Left hindlimb (tissue), 1 donor: ENCODE measurements at places on chromosomes 3 and 15.

- no peak for DNase-seq
Observed at GRCh38 chr15:25182736-25183445, 228.1 kb downstream of the SNRPN start.

- no peak for DNase-seq
Observed at GRCh38 chr15:82950746-82951370, 1.7 kb downstream of the HOMER2 start.

GRCh38 chr3:32147933-32148332 is 41.5 kb downstream of the GPD1L start:
- DNase-seq, result no peak

GRCh38 chr3:152860736-152861135 is 25.8 kb downstream of the P2RY1 start:
- DNase-seq, result no peak

DNA sequence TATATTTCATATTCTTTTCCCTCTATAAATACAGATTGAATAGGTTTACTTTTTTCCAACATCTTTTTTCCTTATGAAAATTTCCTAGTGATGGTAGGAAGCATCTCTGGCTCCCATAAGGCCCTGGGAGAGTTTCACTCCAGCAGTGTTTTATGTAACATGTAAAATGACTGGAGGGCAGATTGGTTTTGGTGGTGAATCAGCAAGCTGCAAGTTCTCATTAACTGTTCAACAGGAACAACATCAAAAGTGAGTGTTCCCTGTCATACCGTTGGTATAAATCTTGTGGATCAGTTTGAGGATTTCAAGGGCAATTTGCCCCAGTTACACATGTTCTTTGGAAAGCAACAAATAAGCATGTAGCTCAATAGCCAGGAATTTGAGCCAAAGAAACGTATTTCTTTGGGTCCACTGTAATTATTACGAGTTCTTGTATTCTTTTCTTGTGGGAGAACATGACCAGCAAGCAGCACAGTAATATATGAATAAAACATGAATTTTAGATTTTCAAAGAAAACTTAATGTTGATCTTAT is 345.7 kb downstream of the SV2B start:
- DNase-seq, result no peak

GRCh38 chr3:7203969-7204847 is 343.3 kb downstream of the GRM7 start:
- DNase-seq, result no peak

DNA sequence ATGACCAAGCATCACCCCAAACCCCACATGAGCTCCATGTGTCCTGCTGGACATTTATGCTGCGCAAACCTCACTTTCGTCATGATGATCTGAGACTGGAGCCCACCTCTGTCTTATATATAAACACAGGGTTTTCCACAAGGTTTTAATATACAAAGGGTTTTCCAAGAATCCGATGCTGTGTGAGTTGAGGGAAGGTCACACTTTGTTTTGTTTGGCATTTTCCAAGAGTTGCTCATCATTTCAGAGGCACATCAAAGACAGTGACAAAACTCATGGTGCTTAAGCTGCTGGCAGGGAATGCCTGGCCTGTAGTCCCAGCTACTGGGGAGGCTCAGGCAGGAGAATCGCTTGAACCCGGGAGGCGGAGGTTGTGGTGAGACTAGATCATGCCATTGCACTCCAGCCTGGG is 20.0 kb downstream of the EFCC1 start:
- no peak for DNase-seq

GRCh38 chr3:101784855-101785613 is 6.0 kb downstream of the NXPE3 start:
- no peak for DNase-seq

GRCh38 chr3:38114875-38115644 is 21.9 kb downstream of the ACAA1 start:
- DNase-seq, result peak; percentile 20

- DNase-seq, result no peak
Observed at GRCh38 chr3:84692261-84692660, 266.5 kb upstream of the CADM2 start.

DNA sequence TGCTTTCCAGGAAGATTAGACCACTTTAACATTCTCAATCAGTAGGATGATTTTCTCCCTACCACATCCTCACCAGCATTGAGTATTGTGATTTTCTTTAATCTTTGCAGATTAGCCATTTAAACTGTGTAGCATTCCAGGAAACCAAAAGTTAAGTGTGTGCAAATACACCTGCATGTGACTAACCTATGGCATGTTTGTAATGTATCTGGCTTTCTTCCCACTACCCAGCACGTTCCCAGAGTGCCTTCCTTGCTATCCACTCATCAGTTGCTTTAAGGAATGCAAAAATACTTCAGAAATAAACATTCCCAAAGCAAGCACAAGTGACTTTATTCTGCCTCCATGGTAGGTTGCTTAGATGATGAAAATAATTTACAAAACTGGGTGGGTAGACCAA is 74.2 kb downstream of the ATG7 start:
- no peak for DNase-seq

DNA sequence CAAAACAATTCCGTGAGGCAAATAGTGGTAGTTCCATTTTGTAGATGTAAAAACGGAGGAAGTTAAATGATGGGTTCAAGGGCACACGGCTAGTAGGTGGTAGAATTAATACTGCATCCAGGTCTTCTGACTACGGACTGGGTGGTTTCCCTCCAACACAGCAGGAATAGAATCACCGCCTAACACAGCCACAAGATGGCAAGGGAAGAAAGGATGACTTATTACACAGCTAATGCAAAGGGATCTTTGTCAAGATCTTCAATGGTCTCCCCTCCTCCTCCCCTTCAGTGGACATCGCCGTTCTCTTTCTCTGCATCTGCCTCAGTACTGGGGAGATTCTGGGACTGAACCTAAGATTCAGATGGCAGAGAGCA is 524 bp upstream of the TOPBP1 start:
- DNase-seq, result peak; percentile 42

- DNase-seq, result no peak
Observed at GRCh38 chr15:45147606-45148005, 17.8 kb downstream of the DUOX1 start.

GRCh38 chr15:33101036-33101435 is 93.5 kb downstream of the FMN1 start:
- DNase-seq, result no peak

GRCh38 chr3:126548556-126549466 is 9.9 kb downstream of the C3orf22 start:
- DNase-seq, result no peak

GRCh38 chr3:179608931-179609720 is 4.5 kb downstream of the NDUFB5 start:
- DNase-seq, result no peak

DNA sequence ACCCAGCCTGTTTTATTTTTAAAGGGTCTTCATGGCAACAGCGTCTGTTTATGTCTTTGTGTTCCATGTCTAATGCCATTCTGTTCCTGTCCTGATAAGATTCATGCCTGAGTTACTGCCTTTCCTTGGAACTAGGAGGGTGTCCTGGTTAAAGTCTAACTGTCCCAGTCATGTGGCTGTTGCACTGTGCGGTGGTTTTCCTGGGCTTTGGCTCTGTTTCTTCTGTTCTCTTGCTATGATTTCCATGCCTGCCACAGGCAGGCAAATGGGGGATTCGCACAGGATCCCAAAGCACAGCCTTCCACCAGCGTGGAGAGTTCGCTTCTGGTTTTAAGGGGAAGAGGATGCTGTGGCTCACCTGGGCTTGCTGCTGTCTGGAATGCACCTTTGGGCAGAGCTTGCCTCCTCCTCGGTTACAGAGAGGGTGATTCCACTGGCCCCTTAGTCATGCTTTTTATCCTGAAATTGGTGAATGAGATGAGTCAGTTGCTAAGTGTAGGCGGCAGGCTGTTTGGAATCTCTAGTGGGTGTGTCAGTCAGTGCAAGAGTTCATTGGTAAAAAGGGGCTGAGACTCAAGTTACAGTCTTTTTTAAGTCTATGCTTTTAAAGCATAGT is 86.8 kb downstream of the CCK start:
- peak; percentile 58 for DNase-seq

GRCh38 chr3:177385831-177386301 is 188.6 kb upstream of the TBL1XR1 start:
- no peak for DNase-seq

DNA sequence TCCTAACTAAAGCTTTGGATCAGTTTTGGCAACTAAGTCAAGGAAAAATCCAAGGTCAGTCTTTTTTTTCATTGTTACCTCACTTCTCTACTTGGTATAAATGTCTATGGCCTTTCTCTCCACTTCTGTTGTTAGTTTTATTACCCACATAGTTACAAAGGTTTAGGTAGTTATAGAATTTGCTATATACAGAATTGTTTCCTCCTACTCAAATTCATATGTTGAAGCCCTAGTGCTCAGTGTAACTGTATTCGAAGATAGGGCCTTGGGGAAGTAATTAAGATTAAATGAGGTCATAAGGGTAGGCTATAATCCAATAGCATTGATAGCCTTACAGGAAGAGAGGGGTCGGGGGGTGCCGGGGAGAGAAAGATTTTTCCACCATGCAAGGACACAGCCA is 19.7 kb upstream of the STIMATE start:
- no peak for DNase-seq

DNA sequence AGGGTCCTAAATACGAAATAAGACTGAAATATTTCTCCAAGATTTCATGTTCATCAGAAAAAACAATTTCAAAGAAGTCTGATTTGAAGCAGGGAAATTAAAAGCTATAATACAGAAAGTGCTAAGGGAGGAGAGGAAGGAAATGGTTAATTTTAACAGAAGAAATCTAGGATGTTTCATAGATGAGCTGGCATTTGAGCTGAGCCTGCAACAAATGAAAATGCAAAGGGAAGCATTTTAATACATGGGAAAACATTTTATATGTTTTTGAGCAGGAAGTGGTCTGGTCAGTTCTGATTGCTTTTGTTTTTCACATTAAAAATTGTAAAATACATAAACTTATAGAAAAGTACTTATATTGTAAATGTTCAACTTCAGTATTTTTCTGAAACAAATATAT is 17.2 kb upstream of the RAP2B start:
- DNase-seq, result no peak

GRCh38 chr3:102078854-102079808 is 229.8 kb downstream of the NFKBIZ start:
- no peak for DNase-seq

DNA sequence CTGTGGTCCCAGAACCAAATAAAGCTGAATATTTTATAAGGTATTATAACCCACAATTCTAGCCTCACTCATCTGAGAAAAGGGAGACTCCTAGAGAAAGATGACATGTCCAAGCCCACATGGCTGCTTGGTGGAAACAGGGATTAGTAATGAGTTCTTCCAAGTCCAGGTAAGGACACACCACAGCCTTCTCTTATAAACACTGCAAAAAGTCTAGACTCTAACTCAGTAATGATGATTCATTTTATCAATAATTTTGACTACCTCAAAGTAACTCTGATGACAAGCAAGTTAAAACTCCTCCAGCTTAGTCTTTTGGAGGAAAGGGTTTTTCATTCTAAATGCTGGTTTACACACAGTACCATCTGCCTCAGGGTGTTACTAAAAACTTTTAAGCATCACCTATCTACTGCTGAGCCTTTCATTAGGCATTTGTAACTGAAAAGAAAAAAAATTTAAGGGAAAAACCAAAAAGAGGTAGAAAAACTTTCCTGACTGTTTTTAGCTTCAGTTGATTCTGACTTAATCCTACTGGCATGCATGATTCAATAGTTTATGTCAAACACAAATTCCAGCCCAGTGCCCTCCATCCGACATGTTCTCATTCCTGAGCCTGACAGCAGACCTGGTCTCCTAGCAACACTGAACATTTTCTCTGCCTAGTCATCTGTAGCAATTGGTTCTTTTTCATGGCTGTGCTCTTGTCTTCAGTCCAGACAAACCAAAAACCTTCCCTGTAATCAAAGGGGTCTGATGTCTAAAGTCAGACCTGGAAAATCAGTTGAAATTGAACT is 43.9 kb downstream of the P3H2 start:
- DNase-seq, result peak; percentile 73

DNA sequence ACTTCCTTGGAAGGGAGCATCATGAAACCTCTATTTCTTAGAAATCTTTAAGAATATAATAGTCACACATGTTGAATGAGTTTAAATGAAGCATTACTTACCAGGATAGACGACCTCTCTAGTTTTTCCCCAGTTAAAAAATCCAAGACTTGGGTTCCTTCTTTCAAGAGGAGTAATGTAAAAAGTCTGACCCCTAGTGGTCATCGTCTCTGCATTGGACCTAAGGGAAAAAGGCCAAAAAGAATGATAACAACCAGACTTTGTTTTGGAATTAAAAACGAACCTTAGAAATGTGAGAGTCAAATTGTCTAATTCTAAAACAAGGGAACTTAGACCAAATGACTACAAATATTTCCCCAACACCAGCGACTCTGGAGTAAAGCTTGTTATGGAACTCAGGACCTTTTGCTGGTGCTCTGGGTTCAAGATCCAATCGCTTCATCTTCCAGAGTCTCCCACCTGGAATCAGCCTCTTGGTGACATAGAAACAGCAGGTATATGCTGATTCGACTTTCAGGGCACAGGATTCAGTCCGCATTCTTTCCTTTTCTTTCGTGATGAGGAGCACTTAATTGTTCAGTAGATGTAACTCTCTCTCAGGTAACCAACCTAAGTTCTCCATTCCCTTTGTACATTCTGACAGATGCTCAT is 214.8 kb upstream of the TPRG1 start:
- no peak for DNase-seq

DNA sequence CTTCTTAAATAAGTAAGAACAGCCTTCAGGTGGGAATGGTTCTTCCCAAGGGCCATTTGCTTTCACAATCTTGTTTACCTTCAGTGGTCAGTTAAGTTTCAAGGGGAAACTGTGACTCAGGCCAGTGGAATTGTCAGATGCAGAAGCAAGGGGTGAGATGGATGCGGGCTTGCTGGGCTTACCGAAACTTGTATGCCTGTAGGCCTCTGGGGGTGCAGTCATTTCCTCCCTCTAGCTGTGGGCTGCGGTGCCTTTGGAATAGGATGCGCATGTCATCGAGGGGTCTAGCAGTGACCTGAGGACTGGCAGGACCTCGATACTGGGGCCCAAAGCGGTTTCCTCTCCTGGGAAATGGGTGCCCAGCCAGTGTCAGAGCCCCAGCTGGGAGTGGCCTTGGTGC is 121.6 kb downstream of the EEFSEC start:
- DNase-seq, result no peak

DNA sequence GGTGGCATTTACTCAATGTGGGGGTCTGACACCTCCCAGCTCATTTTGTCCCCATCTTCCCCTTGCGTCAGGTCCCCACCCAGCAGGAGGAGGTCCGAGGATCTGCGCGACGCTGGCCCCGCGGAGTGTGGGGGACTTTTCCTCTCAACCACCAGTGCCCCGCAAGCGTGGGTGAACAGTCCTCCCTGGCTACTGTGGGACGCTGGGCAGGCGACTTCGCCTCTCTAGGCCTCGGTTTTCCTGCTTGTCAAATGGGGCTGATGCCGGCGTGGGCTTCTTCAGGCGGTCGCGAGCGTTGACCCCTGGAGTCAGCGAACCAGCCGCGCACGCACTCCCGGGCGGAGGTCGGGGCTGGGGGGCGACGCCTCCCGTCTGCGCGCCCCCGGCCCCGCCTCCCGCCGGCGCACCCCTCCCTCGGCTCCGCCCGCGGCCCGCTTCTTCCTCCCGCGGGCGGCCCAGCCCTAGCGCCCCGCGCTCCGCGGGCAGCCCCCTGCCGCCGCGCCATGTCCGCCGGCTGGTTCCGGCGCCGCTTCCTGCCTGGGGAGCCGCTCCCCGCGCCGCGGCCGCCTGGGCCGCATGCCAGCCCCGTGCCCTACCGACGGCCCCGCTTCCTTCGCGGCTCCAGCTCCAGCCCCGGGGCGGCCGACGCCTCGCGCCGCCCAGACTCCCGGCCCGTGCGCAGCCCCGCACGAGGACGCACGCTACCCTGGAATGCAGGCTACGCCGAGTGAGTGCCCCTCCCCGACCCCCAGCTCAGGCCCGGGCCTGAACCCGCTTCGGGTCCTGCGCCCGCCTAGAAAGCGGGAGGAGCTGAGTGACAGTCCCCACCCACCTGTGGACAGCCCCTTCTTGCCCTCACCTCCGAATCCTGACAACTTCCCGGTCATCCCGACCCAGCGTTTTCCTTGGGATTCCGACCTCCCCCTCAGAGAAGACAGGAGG is at the start of gene PPM1M:
TSS of gene PPM1M (plus strand) at position 438 of the 942 bp plus-strand sequence. CDS start at position 504, 66 bp downstream.
- peak; percentile 62 for DNase-seq
